Daoy (cell line): ENCODE measurements at places on chromosomes 2 and 18. TPM values are rescaled to one million over a fixed set of nuclear protein-coding genes. Genes with fewer than 3 reads are reported as not detected.
A peak's percentile ranks its signal among the peaks of the same experiment; 100 is the strongest.

DNA sequence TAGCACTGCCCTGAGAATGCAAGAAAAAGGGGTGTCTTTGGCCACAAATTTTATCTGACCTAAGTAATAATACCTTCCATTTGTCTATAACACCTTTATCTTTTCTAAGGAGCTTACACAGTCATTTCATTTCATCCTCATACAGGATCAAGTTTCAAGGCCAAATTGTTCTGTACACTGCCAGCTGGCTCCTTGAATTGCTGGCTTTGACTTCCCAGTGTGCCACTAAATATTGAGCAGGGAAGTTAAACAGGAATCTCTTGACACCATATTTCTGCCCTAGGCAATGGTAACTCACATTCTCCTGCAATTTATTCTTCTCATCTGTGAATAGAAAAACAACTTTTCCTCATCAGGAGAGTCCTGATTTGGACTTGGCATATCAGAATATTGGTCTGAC lies 195.1 kb upstream of the LRP1B start:
- DNase-seq, result no peak

NTSR2 gene
- total RNA-seq, result not detected in 2 replicates

GRCh38 chr18:47585136-47585535 lies 333.7 kb upstream of the SKOR2 start:
- no peak for DNase-seq

- no peak for DNase-seq
Observed at GRCh38 chr2:119423108-119423444, 8.6 kb upstream of the TMEM37 start.

UGT1A10 gene
- total RNA-seq, result 8.2 and 13.4 TPM in 2 replicates

DNA sequence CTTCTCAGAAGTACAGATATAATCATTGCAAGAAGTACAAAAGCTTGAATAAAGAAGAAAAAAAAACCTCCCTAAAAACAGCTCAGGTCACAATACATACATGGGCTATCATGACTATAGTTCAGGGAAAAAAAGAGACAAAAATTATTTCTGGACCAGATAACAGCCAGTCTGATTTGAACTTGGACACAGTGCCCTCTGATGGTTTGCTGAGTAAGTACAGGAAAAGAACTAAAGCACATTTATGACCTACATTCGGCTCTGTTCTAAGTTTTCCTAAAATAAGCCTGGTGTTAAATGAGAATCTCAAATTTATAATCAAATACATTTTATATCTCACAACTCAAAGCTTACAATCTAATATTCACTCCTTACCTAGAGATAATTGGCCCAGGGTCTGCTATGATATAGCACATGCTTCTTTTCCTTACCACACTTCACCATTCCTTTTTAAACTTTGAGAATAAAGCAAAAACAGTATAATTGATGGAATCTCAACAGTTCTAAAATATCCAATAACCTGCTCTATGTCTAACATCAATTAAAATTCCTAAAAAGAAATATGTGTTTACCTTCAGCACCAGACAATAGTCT lies 81.1 kb downstream of the RAPH1 start:
- peak; percentile 39 for DNase-seq

- DNase-seq, result no peak
Observed at GRCh38 chr2:239532859-239533258, 132.0 kb upstream of the HDAC4 start.

PLEK gene
- not detected in 2 replicates for total RNA-seq

ST8SIA5 gene
- total RNA-seq, result 0.03 and 0.40 TPM in 2 replicates

GRCh38 chr18:41378598-41378997 lies 576.4 kb upstream of the PIK3C3 start:
- no peak for DNase-seq

DNA sequence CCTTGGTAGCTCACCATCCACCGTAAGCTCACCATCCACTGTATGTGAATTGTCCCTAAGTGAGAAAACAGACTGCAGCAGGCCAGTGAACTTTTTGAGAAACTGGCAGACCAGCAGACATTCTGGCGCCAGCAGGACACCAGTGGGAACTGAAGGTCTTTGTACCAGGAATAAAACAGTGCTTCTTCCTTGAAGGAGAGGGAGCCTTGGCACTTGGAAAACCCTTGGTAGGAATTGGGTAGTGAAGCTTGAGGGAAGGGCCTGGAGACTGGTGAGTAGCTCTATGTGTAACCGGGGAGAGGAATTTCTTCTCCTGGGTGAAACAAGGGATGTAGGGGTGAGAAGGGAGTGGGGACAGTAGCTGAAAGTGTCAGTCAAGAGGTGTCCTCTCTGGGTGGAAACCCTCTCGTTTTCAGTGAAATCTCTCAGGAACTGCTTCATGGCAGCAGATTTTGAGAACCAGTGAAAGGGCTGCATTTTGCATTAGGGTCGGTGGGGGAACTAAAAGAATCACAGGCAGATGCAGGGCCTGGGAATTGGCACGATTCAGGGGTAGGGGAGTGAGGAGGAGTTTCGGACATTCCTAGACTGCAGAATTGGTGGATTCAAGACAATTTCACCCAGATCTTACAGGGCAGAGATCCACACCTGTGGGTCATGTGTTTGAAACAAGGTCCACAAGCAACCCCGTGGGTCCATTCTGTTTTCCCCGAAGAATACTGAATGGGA lies 131.5 kb upstream of the DLX2 start:
- DNase-seq, result no peak

DNA sequence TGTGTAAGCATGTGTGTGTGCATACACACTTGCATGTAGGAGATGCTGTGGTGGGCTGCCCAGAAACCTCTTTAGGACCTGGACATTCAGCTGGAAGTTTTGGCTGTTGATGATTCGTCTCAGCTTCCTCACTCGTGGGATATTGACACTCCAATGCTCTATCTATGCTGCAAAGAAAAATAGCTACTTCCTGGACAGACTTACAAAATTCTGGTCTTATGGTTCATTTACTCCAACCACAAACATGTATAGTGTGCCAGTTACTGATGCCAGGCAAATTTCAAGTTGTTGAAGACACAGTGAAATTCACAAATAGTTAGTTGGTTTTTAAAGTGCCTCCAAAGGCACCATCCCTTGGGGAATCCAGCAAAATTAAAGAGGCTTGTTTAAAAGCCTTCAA lies 882.6 kb downstream of the CPS1 start:
- DNase-seq, result no peak

EFR3B gene
- total RNA-seq, result 2.0 and 4.3 TPM in 2 replicates

POLR1A gene
- total RNA-seq, result 29.0 and 31.0 TPM in 2 replicates
